ENCODE measurements at places on chromosomes 1 and 21. TPM values are rescaled to one million over a fixed set of nuclear protein-coding genes. Genes with fewer than 3 reads are reported as not detected.

- H3K4me1 ChIP-seq = peaks cover 85% of the 10 kb centered on the region
- H3K4me3 ChIP-seq = peak overlapping the region; percentile 10
- peak; percentile 63 for DNase-seq
- H3K36me3 ChIP-seq = no peaks in the 10 kb centered on the region
Observed at GRCh38 chr1:66350001-66350547, 183.9 kb upstream of the SGIP1 start.

DNA sequence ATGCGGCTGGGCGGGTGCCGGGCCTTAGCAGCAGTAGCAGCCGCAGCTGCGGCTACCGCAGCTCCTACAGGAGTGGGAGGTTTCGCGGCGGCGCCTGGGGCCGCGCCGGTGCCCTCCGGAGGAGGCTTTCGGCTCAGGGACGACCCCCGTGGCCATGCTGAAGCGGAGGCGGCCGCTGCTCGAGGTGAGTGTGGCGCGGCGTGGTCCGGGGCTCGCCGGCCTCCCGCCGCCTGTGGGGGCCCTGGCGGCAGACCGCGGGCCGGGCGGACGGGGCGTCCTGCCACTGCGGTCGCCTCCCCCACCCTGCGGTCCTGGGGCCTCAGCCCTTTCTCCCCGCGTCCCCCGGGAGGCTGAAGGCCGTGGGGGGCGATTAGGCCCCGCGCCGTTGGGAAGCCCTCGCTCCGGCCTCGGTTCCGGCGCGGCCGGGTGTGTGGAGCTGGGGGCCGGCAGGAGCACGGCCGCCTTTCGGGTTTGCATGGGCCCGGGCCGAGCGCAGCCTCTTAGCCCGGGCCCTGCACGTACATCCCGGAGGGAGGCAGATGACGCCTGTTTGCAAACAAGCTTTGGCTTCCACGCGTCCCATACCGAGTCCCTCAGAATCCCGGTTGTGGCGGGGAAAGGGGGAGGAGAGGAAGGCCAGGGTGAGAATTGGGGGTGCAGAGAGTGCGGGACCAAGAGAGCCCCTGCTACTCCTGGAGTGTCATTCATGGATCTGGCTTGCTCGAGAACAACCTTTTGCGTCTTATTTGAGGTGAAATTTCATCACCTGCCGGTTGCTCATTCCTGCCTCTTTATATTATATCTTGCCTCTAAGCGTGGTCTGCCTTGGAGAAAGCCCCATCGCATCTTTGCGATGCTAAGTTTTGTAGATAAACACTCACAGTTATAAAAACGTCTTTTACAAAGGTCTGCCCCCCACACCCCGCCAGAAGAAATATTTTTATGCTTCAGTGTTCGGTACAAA is 613 bp downstream of the ZFYVE9 start:
- peaks cover 4% of the 10 kb centered on the region for H3K4me1 ChIP-seq
- no peaks in the 10 kb centered on the region for H3K36me3 ChIP-seq
- H3K4me3 ChIP-seq = peak overlapping the region; percentile 95
- peak overlapping the region; percentile 53 for H3K27ac ChIP-seq
- H3K27me3 ChIP-seq = peaks cover 15% of the 10 kb centered on the region

- no peaks in the 10 kb centered on the region for H3K4me1 ChIP-seq
- no peaks in the 10 kb centered on the region for H3K36me3 ChIP-seq
- H3K4me3 ChIP-seq = no peak overlapping the region
- no peak overlapping the region for H3K27ac ChIP-seq
- H3K27me3 ChIP-seq = no peaks in the 10 kb centered on the region
Observed at GRCh38 chr1:48939828-48940227, 163.1 kb upstream of the BEND5 start.

DNA sequence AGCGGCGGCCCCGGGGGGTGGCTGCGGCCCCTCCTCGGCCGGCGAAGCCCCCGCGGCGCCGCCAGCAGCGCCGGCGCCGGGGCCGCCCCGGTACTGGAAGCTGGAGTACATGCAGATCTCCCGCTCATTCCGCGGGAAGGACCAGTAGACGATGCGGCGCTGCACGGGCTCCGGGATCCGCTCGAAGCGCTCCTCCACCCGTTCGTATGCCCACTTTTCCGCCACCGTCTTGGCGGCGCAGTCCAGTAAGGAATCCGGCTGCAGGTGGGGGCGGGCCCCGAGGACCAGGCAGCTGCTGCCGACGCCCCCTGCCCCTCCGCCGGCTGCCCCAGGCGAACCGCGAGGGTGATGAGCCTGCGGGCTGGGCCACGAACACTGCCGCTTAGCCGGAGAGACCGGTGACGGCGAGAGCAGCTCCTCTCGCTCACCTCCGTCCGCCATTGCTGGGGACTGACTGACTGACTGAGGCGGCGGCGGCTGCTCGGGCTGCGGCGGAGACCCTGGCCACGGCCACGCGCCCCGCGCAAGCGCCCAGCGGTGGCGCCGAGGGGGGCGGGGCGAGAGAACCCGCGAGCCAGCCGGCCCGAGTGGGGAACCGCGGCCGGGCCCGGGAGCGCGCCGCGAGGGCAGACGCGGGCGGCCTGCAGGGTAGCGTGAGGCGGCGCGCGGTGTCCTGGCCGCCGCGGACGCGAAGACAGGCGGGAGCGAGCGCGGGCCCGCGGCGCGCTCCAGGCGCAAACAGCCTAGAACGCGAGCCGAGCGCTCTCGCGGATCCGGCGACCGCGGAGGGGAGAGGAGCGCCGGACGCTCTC is at the start of gene ZSWIM5:
ZSWIM5 (minus strand) TSS at position 696 of the 812 bp plus-strand sequence; CDS start at position 441, 255 bp downstream.
- peaks cover 53% of the 10 kb centered on the region for H3K27me3 ChIP-seq
- H3K4me3 ChIP-seq = peak within 1 kb of the TSS; percentile 77
- H3K27ac ChIP-seq = no peak within 1 kb of the TSS

- peaks cover 4% of the 10 kb centered on the region for H3K4me1 ChIP-seq
- no peak overlapping the region for H3K4me3 ChIP-seq
- H3K27me3 ChIP-seq = no peaks in the 10 kb centered on the region
- no peak for DNase-seq
- H3K36me3 ChIP-seq = no peaks in the 10 kb centered on the region
- no peak overlapping the region for H3K27ac ChIP-seq
Observed at GRCh38 chr1:221806236-221806635, 64.3 kb upstream of the DUSP10 start.

DNA sequence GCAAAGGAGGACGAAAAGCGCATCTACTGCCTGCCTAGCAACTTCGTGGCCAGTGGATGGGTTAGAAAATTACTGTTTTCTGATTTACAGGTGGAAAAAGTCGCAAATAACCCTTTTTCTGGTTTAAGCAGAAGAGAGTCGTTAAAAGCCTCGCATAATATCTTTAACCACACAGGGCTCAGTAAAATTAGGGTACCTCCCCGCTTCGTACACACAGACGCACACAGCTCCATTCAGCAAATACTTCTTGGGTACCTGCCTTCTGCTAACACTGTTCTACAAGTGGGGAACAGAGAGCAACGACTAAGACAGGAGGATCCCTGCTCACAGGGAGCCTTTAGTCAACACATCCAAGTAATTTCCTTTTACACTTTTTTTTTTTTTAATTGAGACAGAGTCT is 704 bp downstream of the ALG6 start:
- H3K27me3 ChIP-seq = peaks cover 9% of the 10 kb centered on the region
- H3K36me3 ChIP-seq = 0 out of 2 replicates have a peak, but pooled peaks cover 5% of the 10 kb centered on the region
- H3K27ac ChIP-seq = peak overlapping the region; percentile 55
- peak; percentile 34 for DNase-seq
- H3K4me1 ChIP-seq = peaks cover 14% of the 10 kb centered on the region
- peak overlapping the region; percentile 97 for H3K4me3 ChIP-seq

DNA sequence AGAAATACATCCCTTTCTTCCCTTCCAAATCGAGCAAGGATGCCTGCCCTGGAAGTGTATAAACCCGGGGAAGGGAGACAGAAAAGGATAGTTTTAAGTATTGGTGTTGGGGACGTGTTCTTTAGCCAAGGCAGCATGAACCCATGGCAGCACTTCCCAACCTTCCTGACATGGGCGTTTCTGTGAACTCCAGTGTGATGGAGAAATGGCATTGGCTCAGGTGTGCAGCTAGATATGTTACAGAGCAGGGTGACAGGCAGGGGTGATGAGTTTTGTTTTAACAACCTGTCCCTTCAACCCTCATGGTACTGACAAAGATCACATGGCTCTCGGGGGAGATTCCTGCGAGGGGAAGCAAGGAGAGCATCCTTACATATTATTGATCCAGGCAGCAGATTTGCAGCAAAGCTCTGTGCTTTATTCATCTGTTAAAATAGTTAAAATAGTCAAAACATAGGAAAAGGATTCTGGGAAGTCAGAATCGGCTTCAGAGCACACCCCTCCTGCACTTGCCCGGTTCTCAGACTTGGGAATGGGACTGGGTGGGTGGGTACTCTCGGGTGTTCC is 4.0 kb downstream of the MX1 start:
- DNase-seq = no peak
- H3K36me3 ChIP-seq = no peaks in the 10 kb centered on the region
- H3K4me1 ChIP-seq = peaks cover 6% of the 10 kb centered on the region
- H3K27ac ChIP-seq = no peak overlapping the region
- no peak overlapping the region for H3K4me3 ChIP-seq
- peaks cover 36% of the 10 kb centered on the region for H3K27me3 ChIP-seq

DNA sequence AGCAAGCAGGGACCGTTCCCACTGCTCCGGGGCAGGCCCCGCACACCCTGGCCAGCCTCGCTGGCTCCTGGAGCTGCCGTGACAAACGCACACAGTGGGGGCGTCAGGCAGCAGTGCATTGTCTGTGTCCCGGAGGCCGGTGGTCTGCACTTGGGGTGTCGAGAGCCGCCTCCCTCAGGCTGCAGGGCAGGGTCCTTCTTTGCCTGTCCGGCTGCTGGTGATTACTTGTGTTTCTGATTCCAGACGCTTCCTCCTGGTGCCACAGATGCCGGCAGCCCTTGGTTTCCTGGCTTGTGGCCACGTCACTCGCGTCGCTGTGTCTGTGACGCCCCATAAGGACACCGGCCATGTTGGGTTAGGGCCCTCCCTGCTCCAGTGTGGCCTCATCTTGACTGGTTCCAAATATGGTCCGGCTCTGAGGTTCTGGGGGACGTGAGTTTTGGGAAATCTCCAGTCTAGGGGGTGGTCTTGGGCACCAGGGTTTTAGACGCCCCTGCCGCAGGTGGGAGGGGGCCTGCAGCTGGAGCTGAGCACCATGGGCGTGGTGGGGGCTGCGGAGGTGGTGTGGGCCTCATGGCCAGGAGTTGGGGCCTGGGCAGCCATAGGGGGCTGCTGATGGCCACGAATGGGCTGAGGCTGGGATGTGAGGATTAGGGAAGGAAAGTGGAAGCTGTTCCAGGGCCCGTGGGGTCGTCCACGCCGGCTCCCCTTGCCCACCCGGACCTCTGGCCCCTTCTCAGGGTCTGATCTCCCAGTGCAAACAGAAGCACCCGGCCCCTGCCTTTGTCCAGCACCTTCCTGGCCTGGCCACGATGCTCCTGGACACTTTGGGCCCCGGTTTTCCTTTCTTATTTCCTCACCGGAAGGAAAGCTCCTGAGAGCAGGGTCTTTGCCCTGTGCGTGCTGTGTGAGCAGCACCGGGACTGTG is 41.0 kb downstream of the SLX9 start:
- H3K36me3 ChIP-seq = no peaks in the 10 kb centered on the region
- no peak for DNase-seq
- no peak overlapping the region for H3K4me3 ChIP-seq
- H3K27ac ChIP-seq = 0 out of 2 replicates have a peak overlapping the region, but pooled peaks have one; percentile 26

DNA sequence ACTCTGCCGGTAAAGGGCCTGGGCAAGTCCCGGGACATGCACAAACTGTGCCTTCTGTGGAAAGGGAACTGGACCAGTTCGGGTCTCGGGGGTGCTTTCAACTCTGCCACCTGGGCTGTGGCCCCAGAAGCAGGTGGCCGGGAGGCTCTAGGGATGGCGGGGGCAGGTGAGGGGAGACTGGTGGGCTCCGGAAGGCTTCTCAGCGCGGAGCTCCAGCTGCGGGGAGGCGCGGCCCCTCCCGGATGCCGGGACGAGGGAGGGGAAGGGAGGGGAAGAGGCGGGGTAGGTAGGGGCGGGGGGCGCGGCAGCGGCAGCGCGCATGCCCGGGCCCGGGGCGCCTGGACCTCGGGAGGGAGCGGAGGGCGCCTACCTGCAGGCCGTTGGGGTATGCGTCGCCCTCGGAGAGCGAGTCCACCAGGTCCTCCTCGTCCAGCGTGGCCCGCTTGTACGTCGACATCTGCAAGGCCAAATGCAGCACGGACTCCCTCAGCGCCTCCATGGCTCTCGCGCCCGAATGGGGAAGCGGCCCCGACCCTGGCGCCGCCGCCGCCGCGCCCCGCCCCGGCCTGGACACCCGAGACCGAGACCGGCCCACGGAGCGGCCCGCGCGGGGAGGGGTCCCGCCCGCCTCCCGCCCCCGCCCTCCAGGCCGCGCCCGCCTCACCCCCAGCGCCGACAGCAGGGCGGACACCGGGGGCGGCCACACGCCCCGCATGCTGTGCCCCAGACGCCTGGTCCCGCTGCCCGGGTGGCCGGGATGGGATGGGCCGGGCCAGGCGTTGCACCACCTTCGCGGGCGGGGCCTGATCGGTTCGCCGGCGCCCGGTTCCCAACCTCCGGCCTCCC is at the start of gene ECE1:
ECE1 (minus strand) TSS at position 764 of the 846 bp plus-strand sequence; CDS start at position 715, 49 bp downstream.
- H3K36me3 ChIP-seq = no peaks in the 10 kb centered on the region
- H3K27ac ChIP-seq = no peak within 1 kb of the TSS
- peak within 1 kb of the TSS; percentile 78 for H3K4me3 ChIP-seq
- peak; percentile 82 for DNase-seq

DNA sequence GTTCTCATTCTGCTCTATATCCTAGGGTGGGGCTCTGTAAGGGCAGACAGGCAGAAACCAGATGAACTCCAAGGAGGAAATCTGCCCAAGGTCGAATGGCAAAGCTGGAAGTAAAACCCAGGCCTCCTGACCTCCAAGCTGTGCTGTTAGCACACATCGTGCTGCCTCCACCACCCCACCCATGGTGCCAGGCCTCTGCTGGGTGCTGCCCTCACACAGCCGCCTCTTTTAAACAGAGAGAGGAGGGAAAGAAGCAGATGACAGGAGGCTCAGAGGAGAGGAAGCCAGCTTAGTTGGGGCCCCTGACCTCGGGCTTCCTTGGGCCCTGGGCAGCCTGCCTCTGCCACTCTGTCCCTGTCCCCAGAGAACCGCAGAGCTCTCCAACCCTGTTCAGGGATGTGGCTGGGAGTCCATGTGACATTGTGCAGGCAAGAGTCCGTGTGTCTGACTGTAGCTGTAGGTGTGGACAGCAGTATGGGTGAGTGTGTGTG is 1.1 kb downstream of the SYNC start:
- no peak overlapping the region for H3K4me3 ChIP-seq
- H3K4me1 ChIP-seq = peaks cover 9% of the 10 kb centered on the region
- H3K27ac ChIP-seq = no peak overlapping the region
- peaks cover 39% of the 10 kb centered on the region for H3K27me3 ChIP-seq

DNA sequence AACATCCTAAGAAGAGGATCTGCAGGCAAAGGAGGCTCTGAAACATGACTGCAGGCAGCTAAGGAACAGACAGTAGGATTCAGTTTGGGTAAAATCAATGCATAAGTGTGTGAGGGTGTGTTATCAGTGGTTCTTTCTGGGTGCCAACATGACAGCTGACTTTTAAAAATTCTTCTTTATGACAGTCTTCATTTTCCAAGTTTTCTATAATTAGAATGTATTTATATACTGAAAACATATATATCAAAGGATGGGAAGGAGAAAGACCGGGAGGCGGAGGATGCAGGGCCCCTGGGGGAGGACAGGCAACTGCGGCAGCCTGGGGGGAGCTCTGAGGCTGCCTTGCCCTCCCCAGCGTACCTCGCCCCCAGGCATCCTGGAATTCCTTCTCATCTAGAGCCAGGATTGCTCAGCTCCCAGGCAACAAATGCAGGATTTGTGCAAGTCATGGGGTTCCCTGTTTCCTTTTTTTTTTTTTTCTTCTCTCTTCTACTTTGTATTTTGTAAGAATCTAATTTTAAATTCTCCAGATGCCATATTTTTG is 104.8 kb downstream of the CSMD2 start:
- no peak for DNase-seq
- H3K4me3 ChIP-seq = no peak overlapping the region
- no peaks in the 10 kb centered on the region for H3K27me3 ChIP-seq

MYOG gene
- not detected for total RNA-seq

TRIM62 gene
- 18.9 TPM for total RNA-seq

RGS13 gene
- not detected for total RNA-seq

WLS gene
- 1.2 TPM for total RNA-seq

MYOCOS gene
- total RNA-seq = not detected

STXBP3 gene
- total RNA-seq = 37.4 TPM

GPR25 gene
- total RNA-seq = not detected

TMPRSS15 gene
- not detected for total RNA-seq

NFASC gene
- total RNA-seq = 11.7 TPM

AXDND1 gene
- total RNA-seq = not detected

Measured in GM23338 (cell line).